Hematopoietic multipotent progenitor cell treated with erythropoietin and hydrocortisone succinate and interleukin-3 and kit ligand, for 15 days (in vitro differentiated cells): ENCODE measurements at places on chromosomes 5 and 9.

- no peak for DNase-seq
These were observed 63.4 kb upstream of the RNU6ATAC start for GRCh38 chr9:134227451-134228411.

GRCh38 chr5:143781993-143782520 lies 29.9 kb upstream of the HMHB1 start:
- no peak for DNase-seq

DNA sequence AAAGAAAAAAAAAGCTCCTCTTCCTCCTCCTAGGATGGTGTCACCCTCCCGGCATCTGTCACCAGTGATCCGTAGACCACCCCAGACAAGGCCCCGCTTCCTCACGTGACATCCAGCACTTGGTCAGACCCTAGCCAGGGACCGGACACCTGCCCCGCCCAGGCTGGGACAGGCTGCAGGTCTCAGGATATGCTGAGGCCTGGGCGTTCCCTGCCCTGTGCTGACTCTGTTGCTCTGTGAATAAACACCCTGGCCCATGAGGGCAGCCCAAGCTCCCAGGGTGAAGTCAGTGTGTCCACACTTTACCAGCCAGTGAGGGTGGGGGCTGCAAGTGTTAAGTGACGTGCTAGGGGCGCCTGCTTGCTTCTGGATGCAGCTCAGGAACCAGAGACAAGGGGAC lies 5.6 kb downstream of the EDF1 start:
- DNase-seq, result no peak

- no peak for DNase-seq
These were observed 183.2 kb downstream of the GNAQ start for GRCh38 chr9:77848404-77848803.

- no peak for DNase-seq
These were observed 584.3 kb upstream of the ADAMTS16 start for GRCh38 chr5:4555725-4556285.

DNA sequence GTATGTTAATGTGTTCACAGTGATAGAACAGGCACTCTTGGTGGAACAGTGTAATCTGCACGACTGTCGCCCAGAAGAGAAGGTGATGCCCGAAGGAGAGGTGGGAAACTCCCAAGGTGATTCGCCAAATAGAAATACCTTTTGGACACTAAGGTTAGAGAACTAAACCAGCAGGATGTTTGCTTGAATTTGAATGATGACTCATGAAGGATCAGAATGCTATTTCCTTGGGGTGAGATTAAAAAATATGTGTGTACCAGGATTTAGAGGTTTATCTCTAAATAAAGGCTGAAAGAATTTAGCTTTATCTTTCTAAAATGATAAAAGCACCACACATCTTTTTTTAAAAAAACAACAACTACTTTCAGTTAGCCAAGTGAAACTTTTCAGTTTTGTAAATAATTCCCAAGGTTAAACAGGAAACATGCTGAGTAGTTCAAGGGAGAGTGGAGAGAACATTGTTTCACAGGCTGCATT lies 297.4 kb upstream of the TAS2R1 start:
- no peak for DNase-seq

DNA sequence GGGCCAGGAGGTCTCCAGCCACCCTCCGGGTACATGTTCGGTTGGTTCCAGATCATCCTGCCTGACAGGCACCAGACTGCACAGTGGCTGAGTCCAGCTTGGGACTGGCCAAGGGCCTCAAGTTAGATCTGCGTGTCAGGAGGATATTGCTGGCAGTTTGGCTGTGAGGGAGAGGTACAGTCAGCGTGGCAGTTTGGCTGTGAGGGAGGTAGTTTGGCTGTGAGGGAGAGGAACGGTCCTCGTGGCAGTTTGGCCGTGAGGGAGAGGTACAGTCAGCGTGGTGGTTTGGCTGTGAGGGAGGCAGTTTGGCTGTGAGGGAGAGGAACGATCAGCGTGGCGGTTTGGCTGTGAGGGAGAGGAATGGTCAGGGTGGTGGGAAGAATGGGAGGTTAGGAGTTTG lies 39.0 kb downstream of the CACNA1B start:
- no peak for DNase-seq

DNA sequence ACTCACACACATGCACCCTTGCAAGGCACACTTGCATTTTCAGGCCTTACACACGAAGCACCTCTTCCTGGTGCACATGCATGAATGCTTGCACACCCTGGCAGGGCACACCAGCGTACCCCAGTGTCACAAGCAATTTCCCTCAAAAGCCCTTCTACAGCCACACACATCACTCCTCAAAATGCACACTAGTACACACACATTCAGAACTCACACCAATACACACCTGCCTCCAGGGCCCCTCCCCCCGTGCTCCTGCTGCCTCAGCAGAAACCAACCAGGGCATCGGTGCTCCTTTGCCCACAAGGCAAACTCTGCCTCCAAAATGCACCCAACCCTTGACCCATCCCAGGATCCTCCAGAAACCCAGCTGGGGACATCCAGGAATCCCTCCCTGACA lies 1.2 kb downstream of the CAMK2A start:
- DNase-seq, result no peak

GRCh38 chr9:119092125-119092524 lies 277.1 kb downstream of the BRINP1 start:
- DNase-seq, result no peak

- DNase-seq, result no peak
These were observed 6.8 kb upstream of the RNF180 start for GRCh38 chr5:64158827-64159226.

GRCh38 chr9:14749741-14750211 lies 27.2 kb upstream of the CER1 start:
- DNase-seq, result no peak

GRCh38 chr9:94741866-94742265 lies 15.4 kb downstream of the AOPEP start:
- no peak for DNase-seq

GRCh38 chr5:2454876-2455275 lies 296.6 kb downstream of the IRX2 start:
- DNase-seq, result no peak

GRCh38 chr9:33103501-33104281 lies 27.2 kb upstream of the SMU1 start:
- no peak for DNase-seq

- DNase-seq, result no peak
These were observed 117.9 kb upstream of the FST start for GRCh38 chr5:53362521-53362941.

GRCh38 chr9:135085830-135086546 lies 1.5 kb upstream of the OLFM1 start:
- DNase-seq, result peak; percentile 3

DNA sequence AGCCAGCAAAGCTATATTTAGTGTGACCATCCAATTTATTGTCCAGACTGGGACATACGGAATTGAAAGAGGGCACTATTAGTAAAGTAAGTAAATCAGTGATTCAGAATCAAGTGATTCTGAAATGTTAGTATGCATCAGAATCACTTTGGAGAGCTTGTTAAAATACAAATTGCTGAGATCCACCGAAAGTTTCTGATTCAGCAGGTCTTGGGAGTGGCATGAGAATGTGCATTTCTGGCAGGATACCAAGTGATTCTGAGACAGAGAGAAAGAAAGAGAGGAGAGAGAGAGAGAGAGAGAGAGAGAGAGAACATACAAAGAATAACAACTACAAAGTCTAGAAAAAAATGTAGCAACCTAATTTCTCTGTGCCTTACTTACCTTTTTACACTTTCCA lies 65.4 kb upstream of the ASTN2 start:
- no peak for DNase-seq

GRCh38 chr5:43121913-43122484 lies 1.3 kb downstream of the ZNF131 start:
- peak; percentile 25 for DNase-seq

GRCh38 chr9:113274474-113275156 lies 757 bp downstream of the CDC26 start:
- peak; percentile 87 for DNase-seq

- DNase-seq, result no peak
These were observed 553 bp downstream of the MAP3K1 start for GRCh38 chr5:56815658-56816545.

- no peak for DNase-seq
These were observed 360.1 kb downstream of the KDM4C start for GRCh38 chr9:7117676-7118561.

DNA sequence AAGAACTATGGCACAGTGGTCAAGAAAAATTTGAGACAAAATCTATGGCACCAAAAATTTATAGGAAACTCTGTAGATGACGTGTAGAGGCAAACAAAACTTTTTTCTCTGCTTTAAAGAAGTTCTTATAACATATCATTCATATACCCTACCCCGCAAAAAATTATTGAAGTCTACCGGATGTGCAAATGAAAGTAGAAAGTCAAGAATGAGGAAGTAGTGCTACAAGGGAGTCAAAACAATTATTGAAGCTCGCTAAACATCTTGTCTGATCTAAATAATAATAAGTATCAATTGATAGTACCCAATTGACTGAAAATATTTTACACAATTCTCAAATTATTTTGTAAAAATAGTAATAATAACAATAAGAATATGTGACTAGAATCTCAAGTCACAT lies 398.5 kb downstream of the TAF11L14 start:
- no peak for DNase-seq

- peak; percentile 11 for DNase-seq
These were observed 1.4 kb downstream of the ZSWIM6 start for GRCh38 chr5:61333321-61333953.

DNA sequence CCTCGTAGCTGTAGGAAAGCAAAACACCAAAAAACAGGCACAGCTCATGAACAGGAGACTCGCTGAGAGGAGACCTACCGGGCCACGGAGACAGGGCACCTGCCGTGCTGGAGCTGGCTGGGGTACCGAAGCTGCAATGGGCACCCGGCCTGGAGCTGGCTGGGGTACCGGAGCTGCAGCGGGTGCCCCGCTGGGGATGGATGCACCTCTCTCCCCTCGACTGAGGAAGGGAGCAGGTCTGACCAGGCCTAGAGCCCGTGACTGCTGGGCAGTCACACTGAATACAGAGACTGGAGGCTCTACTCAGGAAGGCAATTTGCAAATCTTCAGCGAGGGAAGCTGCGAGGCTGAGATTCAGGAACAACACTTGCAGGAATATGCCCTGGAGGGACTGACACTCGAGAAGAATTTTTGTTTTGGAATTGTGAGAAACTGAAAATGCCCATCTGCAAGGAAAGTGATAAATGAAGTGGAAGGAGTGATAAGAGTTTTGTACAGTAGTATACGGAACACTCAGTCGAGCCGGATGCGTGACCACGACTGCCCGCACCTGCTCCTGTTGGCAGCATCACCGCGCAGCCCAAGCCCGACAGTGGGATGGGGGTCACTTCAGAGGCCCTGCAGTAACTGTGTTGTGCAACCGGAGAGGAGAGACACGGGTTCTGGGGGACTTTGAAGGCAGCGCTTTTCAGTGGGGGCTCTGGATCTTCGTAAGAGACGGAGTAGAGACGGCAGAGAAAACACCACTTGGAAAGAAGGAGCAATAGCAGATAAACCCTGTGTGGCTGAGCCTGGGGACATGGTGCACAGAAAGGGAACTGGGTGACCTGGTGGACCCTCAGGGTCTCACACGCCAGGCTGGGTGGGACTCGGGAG lies 27.9 kb upstream of the LPCAT1 start:
- no peak for DNase-seq

DNA sequence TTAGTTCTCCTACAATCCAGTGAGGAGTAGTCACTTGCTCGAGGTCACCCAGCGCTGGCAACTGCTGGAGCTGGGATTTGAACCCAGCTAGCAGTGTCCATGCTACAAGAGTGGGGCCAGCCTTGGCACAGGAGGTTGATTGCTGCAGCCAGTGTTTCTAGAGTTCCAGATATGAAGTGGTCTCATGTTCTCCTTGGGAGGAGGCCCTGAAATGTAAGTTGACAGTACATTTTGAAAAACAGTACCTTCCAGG lies 802 bp downstream of the CCDC107 start:
- no peak for DNase-seq

DNA sequence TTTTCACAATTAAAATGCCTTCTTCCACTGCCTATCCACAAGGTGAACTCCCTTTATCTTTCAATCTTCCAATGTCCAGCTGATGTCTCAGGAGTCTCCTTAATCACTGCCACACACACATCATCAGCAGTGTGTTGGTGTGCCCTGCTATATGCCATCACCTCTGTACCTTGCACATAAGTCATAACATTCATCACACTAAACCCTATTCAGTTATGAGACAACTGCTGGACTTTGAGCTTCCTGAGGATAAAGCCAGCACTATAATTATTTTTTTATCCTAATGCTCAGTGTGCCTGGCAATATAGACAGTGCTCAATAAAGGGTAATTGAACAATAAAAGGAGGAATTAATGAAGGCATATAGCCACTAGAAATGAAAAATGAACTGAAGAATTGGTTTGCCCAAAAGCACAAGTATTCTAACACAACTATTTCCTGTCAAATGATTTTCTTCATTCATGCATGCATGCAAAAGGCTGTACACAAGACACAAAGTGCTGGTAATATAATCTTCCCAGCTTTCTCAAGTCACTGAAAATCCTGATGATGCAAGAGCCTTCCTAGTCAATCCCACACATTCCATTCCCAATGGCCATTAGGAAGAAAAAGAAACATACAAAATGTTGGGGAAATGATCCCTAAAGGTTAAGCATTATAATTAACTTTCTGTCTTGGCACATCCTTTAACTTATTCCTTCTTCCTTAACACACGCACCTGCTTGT lies 32.4 kb downstream of the LPAR1 start:
- no peak for DNase-seq

DNA sequence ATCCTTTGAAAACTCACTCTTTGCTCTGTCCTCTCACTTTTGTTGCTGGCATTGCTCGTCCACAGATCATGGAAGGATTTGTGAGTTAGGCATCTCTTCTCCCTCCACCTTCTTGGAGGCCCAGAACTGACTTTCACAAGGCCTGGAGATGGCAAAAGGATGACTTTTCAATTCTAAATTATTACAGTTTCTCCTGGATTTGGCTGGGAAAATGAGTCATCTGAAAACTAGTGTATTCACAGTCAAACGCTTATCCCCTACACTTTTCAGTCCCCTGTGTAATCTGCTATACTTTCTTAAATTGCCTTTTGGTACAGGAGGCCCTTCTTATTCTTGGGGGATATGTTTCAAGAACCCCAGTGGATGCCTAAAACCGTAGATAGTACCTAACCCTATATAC lies 35.6 kb downstream of the ADRA1B start:
- DNase-seq, result no peak

- no peak for DNase-seq
These were observed 23.3 kb downstream of the TNFAIP8 start for GRCh38 chr5:119379096-119379495.

- DNase-seq, result no peak
These were observed at the start of gene PCDHB5 for GRCh38 chr5:141135030-141135717. TSS of gene PCDHB5 (plus strand) at chr5:141135206. CDS start at chr5:141135435, 229 bp downstream.

DNA sequence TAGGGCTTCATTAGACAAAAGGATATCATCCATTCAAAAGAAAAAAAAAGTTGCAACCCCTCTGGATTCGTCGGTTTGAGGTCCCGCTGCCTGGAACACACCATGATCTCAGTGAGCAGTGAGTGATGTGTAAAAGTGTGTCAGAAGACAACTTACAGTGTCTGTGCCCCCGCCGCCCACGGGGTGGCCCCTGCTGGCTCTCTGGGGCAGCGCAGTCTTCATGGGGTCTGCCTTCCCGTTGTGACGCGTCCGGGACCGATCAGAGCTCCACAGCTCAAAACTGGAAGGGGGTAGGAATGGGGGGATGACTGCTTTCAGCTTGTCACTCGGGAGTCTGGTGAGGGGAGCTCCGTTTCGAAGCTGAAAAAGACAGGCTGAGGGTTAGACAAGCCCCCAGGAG lies 22.6 kb downstream of the ANKS6 start:
- no peak for DNase-seq

- no peak for DNase-seq
These were observed 59.2 kb downstream of the TNC start for GRCh38 chr9:115058684-115059315.

GRCh38 chr5:86244153-86244552 lies 373.6 kb upstream of the COX7C start:
- DNase-seq, result no peak
